Stimulated activated CD8-positive, alpha-beta memory T cell treated with anti-CD3 and anti-CD28 coated beads, Interleukin-12 subunit alpha, Interleukin-12 subunit beta, amount 100 ng/mL, for 1 hour (primary cell): ENCODE measurements at places on chromosomes 4 and X.

DNA sequence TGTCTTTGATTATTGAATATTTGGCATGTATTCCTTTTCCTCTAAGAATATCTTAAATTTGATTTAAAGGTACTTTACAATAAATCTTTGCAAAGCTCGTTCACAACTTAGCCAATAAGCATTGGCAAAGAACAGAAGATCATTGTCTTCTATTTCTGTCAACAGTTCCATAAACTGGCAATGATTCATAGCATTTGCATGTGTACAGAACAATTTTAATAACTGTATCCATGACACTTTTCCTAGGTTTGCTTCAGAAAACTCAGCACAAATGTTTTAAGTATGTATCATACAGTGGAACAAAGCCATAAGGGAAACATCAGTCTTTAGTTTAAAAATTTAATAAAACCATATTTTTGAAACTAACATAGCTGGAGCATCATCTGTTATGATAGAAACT is 462.7 kb upstream of the RPS6KA3 start:
- no peak for DNase-seq

GRCh38 chr4:128393101-128393704 is 105.6 kb upstream of the PGRMC2 start:
- no peak for DNase-seq

DNA sequence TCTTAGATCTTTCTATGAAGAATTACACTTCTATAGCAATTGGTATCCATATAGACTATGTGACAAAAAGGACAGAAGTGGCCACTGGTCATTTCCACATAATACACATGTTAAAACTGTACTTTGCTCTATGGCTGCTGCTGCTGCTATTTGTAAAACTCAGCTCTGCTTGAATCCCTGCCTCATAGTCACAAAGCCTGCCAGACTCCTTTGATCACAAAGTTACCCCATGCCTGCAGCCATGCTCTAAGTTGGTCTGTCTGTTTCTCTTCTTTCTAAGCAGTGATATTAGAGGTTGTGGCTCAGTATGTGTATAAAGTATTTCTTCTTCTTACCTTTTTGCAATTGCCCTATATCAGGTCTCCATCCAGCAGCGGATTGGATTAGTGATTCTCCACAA is 210.9 kb downstream of the GRID2 start:
- DNase-seq = no peak

GRCh38 chr4:182486881-182487280 is 243.7 kb downstream of the TENM3 start:
- no peak for DNase-seq

GRCh38 chrX:134423606-134424005 is 36.4 kb upstream of the HPRT1 start:
- no peak for DNase-seq

GRCh38 chrX:134659761-134660160 is 1.5 kb upstream of the PLAC1 start:
- no peak for DNase-seq

- no peak for DNase-seq
These were observed 13.3 kb upstream of the PITX2 start for GRCh38 chr4:110636171-110636679.

- no peak for DNase-seq
These were observed 151.3 kb upstream of the TTC29 start for GRCh38 chr4:147096667-147097604.

GRCh38 chr4:153034681-153035080 is 98.6 kb downstream of the FHDC1 start:
- no peak for DNase-seq

- no peak for DNase-seq
These were observed 385.1 kb upstream of the CXorf51B start for GRCh38 chrX:146424422-146424821.

GRCh38 chr4:118034053-118034785 is at the start of gene NDST3:
NDST3 (plus strand) TSS chr4:118034486; CDS start chr4:118053911, 19,425 bp downstream.
- no peak for DNase-seq

- no peak for DNase-seq
These were observed 129.0 kb upstream of the KCNIP4 start for GRCh38 chr4:22077571-22077970.

DNA sequence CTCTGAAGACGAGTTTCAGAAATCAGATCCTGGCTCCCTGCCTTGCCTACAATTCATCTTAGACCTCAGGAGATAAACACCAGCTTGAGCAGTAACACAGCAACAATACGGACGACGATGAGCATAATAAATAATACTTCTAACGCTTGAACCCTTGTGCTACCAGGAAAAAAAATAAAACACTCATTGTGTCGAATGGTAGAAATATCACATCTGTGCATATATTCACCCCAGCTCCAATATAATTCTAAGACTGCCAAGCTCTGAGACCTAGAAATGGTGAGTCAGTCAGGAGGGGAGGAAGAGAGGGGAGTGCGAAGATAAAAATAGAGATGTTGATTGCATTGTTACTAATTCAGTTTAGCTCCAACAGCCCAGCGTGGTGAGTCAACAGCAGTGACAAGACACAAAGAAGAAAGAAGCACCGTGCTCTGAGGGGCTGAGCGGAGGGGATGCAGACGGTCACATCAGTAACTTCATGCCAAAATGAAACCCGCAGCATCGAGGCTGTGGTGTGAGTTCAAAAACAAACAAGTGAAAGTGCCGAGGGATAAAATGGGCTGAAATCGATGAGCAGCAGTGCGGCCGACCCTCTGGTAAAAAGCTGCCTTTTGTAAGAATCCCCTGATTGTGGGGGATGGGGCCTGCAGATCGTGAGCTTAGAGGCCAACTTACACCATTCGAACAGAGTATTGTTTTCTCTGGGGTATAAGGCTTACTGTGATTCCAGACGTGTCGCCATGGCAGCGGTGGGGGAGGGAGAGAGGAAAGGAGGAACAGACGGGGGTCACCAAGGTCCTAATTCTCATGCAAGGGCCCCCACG is 150.4 kb downstream of the MGST2 start:
- DNase-seq = no peak

GRCh38 chrX:86197815-86198214 is 49.6 kb downstream of the DACH2 start:
- no peak for DNase-seq

DNA sequence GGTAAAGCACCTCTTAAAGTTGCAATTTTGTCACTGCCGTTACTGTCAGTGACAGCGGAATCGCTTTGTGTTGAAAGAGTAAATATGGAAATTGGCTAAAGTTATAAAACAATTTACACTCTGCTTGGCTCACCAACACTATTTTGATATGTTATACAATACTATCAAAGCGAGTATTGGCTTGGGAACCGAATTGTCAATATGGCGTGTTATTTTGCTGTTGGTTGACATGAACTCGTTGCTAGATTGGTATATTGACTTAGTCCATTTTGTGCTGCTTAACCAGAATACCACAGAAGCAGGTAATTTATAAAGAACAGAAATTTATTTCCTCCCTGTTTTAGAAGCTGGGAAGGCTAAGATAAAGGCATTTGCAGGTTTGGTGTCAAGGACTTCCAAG is 58.6 kb downstream of the DCK start:
- no peak for DNase-seq

DNA sequence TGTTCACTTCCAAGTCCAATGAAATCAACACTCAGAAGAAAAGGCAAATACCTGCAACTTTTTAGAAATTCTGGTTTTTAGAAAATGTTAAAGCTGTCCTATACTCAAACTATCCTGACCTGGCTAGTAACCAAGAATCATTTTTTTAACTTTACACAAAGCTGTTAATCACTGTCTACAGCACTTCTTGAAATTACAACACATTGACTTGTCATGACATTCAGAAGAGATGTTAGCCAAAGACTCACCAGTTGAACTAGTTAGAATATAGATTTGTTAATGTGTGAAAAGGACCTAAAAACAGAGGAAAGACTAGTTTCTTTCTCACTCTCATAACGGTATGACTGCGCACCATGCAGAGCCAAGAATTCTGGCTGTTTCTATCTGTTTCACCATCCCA is 98.8 kb downstream of the COX18 start:
- no peak for DNase-seq
